ENCODE measurements at places on chromosomes 7 and 10.
A peak's percentile ranks its signal among the peaks of the same experiment; 100 is the strongest.

- peak; percentile 11 for DNase-seq
These were observed 73.1 kb upstream of the UCN3 start for GRCh38 chr10:5291501-5292195.

DNA sequence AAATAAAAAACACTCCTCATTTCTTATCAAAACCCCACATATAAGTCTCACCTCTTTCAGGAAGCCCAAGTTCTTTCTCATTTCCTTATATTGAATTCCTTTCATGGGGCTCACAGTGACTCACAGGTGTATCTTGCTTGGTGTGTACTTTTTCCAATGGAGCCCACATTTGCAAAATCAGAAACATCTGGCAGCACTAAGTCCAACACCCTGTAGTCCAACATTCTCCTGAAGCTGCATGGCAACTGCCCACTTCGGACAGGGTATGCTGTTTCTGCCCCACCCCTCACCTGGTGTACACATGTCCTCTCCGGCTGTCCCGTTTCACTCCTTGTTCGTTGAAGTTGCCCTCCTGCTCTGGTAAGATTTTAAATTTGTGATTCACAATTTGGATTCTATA, 544.1 kb downstream of the SORCS3 start:
- no peak for DNase-seq

DNA sequence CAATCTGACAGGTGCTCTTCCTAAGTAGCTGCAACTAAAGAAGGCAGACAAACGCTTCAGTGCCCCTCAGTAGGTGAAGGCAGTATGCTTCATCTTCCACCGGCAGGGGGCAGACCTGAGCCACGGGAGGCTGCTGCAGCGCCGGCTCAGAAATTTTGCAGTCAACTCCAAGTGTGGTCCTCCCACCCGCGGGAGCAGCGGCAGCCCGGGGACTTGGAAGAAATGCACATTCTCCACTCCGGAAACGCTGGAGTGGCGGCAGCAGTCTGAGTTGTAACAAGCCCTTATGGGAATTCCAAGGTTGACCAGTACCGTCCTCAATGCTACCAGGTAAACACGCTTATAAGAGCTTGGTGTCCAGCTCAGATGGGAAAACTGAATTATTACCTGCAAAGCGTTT, 3.4 kb downstream of the IGFBP3 start:
- peak; percentile 38 for DNase-seq

DNA sequence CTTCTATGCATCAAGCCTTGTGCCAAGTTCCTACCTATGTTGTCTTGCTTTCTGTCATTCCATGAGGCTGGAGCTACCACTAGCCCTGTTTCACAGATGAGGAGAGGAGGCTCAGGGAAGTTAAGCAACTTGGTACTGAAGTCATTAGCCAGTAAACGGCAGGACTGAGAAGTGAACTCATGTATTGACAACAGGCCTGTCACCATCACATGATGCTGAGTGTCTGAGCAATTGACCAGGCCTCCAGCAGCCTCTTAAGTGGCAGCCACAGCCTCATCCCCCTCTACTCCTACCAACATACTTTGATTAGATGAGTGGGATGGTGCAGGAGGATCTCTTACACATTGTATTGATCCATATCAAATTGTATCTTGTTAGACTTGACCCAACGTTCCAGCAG, 317.6 kb downstream of the GRID1 start:
- no peak for DNase-seq

DNA sequence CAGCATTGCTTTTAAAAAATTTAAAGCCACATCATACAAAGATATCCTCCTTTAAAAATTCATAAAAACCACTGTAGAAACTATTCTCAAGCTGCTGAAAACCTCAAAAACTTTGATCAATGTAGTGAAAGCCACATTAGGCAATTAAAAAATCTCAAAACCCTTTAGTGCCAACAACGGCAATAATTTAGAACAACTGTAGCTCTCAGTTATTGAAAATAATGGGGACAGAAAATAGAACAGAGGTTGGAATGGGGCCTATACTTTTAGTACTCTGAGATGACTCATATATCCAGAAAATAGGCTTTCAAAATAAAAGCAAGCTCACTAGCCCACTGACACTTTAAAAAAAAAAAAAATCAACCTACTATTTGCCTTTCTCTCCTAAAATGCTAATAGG, 87.5 kb downstream of the GSAP start:
- DNase-seq: no peak

- no peak for DNase-seq
These were observed 78.0 kb downstream of the ADARB2 start for GRCh38 chr10:1659221-1659791.

DNA sequence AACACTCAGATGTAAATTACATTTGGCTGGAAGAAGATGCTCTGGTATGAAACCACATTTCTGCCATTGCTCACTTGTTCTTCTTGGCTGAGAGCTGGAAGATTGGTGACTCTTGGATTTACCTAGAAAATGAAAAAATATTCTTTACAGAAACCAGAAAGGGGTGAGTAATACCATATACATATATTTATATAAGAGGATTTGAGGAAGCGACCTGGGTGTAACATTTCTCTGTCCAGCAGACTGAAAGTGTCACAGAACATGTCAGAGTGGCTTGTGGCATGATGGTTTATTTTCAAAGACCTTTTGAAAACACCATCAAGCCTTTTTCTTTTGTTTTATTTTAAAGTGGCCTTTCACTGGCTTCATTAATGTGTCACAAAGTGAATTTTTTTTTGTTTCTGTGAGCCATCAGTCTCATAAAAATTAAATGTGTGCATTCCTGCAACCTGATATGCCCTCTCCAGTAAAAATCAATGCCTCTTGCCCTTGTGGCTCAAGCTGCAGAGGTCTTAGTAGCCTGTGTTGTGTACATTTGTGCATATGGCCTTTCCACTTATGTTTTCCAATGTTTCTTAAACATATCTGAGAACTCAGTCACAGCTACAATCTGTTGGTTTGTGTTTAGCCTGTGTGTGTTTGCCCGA, 23.5 kb downstream of the CREB5 start:
- DNase-seq: no peak

DNA sequence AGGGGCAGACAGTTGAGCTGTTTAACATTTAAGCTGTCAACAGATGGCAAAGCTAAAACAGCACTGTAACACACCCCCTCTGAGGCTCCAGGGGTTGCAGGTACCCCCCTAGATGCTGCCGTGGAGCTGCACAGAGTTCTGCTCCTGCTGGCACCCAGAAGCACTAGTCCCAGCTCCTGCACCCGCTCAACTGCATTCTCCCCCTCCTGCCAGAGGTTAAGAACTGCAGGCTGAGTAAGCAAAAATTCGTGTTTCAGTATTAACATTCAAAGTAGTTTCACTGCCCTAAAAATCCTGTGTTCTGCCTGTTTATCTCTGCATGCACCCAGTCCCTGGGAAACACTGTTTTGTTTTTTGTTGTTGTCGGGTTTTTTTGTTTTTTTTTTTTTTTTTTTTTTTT, 790.8 kb upstream of the KCND2 start:
- no peak for DNase-seq

- DNase-seq: no peak
These were observed 56.8 kb downstream of the HK1 start for GRCh38 chr10:69335063-69335587.

DNA sequence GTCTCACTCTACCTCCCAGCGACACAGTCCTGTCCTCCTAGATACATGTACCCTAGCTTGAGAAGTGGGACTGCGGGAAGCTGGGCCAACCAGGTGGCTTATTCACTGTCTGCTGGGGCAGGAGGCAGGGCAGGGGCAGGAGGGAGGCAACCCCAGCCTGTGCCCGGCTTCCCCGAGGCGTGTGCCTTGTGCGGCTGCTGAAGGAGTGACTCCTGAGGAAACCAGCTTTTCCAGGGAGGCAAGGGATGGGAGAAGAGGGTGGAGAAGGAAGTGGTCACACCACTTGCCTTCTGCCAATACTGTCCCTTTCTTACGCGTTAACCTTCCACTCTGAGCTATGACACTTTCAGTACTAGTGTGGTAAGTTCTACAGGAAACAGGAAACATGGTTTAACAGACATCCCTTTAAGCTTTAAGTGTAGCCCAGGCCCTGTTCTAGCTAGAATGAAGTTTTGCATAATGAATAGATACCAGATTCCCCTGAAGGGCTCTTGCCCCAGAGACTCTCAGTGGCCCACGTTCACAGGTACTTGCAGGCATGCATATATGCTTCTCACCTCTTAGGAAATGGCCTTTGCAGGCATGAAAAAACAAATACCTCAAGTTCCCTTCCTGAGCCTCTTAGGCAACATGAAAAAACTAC, 40.6 kb downstream of the SYPL1 start:
- no peak for DNase-seq

DNA sequence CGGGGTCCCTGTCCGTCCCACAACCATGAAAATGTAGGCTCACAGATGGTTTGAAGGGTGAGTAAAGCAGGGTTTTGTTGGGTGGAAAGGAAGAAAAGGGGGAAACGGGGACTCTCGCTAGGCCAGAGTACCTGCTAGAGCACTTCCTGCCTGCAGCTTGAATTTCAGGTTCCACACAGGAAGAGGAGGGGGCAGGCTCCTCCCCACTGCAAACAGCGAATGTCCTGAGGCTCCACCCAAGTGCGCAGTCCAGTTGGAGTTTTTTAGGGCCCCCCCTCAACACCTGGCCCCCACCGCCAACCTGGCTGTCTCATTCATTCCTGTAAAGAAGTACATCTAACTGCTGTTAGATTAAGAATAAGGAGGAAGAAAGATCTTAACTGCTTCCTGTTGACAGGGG, 414.7 kb downstream of the SH2D4B start:
- DNase-seq: no peak

DNA sequence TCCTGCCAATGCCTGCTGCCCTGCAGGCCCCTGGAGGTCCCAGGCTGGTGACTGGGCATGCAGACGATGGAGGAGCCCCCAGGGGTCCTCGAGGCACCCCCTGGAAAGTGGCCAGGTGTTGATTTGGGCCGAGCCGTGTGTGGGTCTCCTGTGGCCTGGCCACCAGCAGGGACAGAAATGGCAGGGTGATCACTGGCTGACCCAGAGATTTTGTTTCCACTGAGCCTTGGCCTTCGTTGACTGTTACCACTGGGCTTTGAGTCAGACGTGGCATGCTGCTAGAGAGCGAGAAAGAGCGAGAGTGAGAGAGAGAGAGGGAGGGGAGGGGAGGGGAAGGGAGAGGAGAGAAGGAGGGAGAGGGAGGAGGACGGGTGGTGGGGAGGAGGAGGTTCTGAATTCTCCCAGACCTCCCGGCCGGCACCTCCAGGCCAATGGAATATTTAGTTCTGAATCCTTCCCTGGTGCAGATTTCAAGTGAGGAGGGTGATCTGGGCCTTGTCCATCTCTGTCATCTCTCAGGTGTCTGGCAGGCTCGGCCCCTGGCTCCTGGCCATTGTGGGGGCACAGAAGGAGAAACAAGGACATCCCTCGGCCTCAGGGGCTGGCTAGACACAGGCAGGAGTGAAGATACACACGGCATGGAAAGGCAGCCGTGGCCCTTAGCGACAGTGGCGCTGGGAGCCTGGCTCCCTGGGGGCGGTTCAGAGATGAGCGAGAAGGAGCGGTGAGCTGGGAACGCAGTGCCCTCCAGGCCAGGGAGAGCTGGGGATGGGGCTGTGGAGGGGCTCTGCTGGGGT, 58.2 kb downstream of the GLRX3 start:
- DNase-seq: no peak

GRCh38 chr10:19832699-19833098, 16.5 kb downstream of the PLXDC2 start:
- no peak for DNase-seq

DNA sequence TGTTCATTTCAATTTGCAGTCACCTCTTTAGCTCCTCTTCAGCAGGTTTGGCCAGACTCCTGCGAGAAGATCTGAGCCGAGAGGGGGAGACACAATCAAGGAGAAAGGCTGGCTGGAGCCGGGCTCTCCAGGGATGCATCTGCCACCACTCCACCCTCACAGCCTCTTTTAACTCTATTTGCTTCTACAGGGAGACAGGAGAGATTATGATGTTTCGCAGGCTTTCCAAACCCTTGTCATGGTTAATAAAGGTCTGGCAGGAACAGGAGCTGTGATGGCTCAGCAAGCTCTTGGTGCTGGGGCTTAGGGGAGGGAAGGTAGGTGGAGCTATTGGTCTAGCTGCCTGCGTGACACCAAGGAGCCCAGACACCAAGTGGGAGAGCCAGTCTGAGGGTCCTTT, 448.1 kb upstream of the PODXL start:
- DNase-seq: no peak

DNA sequence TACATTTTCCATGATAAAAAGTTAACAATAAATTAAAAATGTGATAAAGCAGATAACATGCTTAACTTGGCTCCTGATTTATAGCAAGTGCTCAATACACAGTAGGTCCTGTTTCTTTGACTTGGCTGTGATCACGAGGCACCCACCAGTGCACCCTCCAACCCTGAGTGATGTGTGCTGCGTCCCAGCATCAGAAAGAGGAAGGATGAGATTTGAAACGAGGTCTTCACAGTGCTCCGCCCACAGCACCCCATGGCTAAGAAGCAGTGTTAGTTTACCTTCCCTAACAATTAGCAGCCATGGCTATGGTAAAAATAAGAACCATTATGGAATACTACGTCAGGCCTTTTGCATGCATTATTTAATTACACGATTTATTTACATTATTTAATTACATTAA, 292.0 kb upstream of the ZMIZ1 start:
- DNase-seq: no peak

GRCh38 chr7:100892364-100893317, 3.0 kb downstream of the ACHE start:
- no peak for DNase-seq

DNA sequence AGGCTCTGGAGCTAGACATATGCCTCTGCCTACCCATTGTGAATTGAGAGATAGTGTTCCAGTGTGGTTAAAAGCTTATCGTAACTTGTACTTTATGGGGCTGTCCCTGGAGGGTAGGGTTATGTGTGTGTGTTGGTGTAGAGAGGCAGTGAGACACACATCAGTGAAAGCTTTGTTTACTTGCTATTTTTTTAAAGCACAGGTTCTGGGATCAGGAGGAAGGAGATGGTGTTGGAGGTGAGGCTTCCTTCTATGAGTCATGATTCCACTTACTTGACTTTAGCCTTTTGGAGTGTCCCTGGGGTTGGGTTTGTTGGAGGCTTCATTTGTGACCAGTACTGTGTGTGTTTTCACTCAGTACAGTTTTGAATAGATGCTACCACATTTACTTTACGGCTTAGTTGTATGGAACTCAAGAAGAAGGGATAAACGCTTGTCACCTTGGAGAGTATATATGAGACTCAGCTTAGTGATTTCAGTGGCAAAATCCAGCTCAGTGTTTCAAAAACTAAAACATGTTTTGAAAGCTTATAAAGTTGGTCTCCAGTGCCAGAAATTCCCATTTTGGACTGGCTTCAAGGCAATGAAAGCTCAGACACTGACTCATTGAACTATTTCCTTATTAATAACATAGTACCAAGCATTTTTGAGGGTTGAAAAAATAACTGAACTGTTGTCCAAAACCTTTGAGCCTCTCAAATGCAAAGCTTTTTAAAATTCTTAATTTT, 106.2 kb downstream of the PLXDC2 start:
- no peak for DNase-seq

Measured in stimulated activated CD8-positive, alpha-beta memory T cell treated with anti-CD3 and anti-CD28 coated beads, Interleukin-2, amount 100 ng/mL, for 1 hour (primary cell).